ENCODE measurements at places on chromosomes 5 and 9.
A peak's percentile ranks its signal among the peaks of the same experiment; 100 is the strongest.

DNA sequence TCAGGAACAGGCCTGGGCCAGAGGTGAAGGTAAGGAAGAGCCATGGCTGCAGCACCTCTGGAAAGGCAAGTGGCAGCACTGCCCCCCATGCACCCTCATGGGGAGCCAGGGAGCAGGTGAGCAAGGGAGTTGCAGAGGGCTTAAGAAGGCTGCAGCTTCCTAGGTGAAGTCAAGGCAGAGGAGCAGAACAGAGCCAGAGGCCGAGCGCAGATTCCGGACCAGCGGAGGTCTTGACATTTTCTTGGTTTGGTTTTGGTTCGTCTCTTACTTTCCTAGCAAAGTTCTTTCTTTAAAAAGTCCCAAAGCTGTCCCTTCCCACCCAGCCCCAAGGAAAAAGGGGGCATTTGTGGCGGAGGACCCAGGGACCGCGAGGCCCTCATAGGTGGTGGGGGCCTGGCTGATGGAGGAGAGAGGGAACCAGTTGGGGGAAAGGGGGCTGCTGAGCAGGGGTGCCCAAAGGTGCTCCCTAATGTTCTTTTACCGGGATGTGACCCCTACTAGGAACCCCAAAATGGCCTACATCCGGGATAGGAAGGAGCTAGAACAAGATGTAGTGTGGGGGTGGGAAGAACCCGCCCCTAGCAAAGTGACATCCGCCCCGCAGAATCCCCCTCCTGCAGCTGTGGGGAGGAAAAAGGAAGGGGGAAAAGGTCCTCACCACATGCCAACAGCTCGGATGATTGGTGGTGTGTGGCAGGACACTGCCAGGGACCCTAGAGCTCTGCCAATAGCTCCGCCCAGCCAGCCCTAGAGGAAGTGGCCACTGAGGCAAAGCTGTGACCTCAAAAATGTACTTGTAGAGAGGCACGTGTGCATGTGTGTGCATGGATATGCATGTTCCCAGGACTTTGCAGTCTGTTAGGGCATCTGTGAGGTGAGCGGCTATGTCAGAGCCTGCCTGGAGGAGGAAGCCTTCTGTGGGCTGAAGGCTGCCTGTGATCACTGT, 914 bp upstream of the CD72 start:
- DNase-seq: peak; percentile 41

GRCh38 chr5:58276431-58276830, 183.5 kb downstream of the PLK2 start:
- no peak for DNase-seq

GRCh38 chr5:155126573-155126972, 113.0 kb downstream of the KIF4B start:
- no peak for DNase-seq

- no peak for DNase-seq
Measured at GRCh38 chr9:108049026-108049607, 559.5 kb upstream of the KLF4 start.

- DNase-seq: no peak
Measured at GRCh38 chr5:127834094-127834531, 130.9 kb downstream of the CCDC192 start.

DNA sequence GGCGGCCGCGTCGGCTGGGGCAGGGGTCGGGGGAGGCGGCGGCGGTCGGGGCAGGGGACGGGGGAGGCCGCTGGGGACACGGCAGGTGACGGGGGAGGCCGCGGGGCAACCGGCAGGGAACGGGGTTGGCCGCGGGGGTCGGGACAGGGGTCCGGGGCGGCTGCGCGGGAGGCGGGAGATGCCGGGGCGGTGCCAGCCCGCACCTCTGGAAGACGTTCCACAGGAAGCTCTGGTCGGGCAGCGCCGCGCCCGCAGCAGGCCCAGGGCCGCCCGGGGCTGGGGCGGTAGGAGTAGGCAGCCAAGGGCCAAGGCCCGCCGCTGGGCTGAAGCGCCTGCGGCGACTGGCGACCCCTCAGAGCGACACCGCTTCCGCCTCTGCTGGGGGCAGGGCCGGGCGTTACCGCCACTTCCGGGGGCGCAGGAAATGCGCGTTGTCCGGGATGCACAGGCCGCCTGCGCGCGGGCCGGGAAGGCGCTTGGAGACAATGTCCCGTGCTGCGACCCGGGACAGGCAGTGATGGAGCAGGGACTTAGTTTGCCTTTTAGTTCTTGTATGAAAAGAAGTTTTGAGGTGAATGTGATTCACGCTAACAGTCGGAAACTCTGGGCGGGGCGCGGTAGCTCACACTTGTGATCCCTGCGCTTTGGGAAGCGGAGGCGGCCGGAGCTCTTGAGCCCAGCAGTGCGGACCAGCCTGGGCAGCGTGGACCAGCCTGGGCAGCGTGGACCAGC, 110.0 kb upstream of the LPCAT1 start:
- DNase-seq: peak; percentile 74

- DNase-seq: no peak
Measured at GRCh38 chr9:111632695-111633388, 1.7 kb downstream of the DNAJC25 start.

- no peak for DNase-seq
Measured at GRCh38 chr5:7676455-7676854, 174.5 kb downstream of the CFAP90 start.

DNA sequence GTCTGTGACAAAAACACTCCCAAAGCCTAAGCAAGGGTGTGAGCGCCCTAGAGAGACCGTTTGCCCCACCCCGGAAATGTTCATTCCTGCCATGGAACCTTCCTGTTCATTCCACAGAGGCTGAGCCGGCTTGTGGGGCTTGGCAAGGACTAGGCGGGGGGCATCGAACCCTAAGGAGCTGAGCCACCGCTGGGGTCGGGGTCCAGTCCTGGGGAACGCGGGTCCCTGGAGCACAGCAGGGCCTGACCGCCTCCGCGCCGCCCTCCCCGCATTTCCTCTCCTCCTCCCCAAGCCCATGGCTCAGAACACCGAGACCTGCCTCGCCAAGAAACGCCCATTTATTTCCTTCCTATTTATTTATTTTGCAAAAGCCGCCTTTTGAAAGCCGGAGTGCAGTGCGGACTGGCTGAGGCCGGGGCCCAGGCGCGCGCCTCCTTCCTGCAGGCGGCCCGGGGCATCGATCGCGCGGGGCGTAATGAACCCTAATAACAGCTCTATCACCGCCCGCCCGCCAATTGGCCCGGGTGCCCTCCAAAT, 228.9 kb upstream of the IRX4 start:
- DNase-seq: no peak

DNA sequence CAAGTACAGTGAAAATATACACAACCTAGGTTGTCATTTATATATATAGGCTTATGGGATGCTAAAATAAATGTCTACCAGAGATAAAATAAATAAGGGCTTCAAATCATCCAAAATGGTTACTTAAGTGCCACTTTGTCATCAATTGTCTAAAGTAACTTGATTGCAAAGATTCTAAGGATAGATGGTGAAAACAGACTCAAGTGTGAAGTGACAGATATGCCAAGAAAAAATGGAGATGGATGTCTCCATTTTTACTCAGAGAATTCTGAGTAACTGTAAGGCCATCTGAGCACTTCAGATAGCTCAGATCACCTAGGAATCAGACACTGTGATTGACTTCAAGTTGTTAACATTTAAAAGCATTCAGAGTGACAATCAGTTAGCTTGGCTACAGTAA, 824.3 kb downstream of the PRELID2 start:
- no peak for DNase-seq

GRCh38 chr9:132975961-132976360, 2.5 kb upstream of the GFI1B start:
- DNase-seq: no peak

- DNase-seq: no peak
Measured at GRCh38 chr5:35369965-35370790, 139.9 kb upstream of the PRLR start.

GRCh38 chr5:19261879-19262278, 726.1 kb downstream of the CDH18 start:
- DNase-seq: no peak

GRCh38 chr5:171850324-171850947, 64.8 kb downstream of the SMIM23 start:
- no peak for DNase-seq

- DNase-seq: no peak
Measured at GRCh38 chr5:151214614-151215545, 9.0 kb downstream of the CCDC69 start.

DNA sequence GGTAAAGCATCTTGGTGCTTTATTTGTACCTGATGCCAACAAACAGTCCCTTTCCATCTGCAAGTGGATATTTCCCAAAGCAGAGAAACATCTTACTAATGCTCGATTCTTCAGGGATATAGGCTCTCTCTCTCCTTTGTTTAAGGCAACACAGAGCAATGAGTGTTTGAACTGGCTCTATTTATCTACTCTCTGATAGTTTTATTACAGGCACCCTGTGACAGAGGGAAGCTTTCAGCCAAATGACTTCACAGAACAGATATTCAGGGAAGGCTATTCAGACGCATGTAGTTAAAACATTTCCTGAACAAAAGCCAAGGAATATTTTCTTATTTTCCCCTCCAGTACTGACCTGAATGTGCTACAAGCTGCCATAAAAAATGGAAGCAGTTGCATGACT, 141.8 kb downstream of the YIPF5 start:
- no peak for DNase-seq

DNA sequence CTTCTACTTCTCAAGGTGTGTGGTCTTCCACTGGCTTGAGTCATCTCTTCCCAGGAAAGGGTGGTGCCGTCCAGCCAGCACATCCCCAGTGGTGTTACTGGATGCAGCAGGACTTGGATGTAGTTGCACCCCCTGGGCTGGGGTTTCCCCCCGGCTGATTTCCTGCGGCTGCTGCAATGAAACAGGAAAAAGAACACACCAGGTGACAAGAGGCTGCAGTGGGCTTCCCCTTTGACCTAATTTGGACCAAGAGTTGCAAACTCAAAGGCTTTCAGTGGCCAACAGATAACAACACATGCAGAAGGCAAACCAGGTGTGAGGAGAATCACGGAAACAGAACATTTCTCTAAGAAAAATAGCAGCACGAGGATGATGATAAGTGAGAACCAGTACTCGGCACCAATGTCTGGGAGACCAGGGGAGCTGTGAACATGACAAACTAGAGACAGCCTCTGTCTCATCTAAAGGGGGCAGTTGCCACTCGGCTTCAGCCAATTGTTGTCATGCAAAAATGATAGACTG, 83.7 kb downstream of the PDE6A start:
- peak; percentile 13 for DNase-seq

DNA sequence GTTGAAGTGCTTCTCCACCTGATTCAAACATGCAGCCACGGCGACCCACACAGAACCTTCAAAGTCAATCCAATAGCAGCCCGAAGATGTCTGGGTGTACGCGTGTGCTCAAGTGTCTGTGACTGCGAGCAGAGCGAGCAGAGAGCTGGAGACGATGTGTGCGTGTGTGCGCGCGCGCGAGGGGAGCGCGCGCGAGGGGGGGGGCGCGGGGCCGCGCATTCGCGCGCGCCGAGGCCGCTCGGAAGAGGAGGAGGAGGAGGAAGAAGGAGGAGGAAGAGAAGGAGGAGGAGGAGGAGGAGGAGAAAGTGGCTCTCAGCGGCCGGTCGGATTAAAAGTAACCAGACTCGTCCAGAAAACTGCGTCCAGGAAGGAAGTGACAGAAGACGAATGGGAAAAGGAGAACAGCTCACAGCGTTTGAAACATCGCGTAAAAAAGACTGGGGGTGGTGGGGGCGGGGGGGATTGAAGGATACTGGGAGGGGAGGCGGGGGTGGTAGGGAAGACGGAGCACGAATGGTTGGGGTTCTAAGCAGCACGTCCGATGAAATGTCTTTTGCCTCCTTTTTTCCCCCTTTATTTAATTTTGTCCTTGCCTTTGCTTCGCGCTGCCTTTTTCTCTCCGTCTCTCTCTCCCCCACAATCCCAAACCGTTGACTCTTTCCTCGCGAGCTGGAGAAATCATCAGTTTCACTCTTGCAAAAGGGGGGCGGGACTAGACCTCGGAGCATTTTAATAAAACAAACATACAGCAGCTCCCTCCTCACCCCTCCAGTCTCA, at the start of gene MEF2C:
Gene MEF2C, minus strand, starts transcription at position 126 of the 777 bp plus-strand sequence. CDS start 59,396 bp downstream, outside the sequence.
- DNase-seq: no peak

DNA sequence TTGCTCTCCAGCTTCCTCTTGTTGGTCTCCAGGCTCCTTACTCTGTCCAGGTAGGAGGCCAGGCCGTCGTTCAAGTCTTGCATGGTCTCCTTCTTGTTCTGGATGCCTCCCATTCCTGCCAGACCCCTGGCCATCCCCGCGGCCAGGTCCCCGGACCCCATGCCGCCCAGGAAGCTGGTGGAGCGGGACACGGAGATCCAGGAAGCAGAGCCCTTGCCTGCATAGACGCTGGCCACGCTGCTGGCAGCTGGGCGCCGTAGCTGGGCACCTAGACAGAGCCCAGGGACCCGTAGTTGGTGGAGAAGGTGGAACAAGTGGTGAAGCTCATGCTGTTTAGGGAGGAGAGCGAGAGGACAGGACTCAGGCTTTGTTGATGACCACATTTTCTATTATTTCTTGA, 1584.0 kb upstream of the ACO1 start:
- DNase-seq: no peak

- DNase-seq: no peak
Measured at GRCh38 chr5:78341440-78341839, 19.0 kb upstream of the SCAMP1 start.

DNA sequence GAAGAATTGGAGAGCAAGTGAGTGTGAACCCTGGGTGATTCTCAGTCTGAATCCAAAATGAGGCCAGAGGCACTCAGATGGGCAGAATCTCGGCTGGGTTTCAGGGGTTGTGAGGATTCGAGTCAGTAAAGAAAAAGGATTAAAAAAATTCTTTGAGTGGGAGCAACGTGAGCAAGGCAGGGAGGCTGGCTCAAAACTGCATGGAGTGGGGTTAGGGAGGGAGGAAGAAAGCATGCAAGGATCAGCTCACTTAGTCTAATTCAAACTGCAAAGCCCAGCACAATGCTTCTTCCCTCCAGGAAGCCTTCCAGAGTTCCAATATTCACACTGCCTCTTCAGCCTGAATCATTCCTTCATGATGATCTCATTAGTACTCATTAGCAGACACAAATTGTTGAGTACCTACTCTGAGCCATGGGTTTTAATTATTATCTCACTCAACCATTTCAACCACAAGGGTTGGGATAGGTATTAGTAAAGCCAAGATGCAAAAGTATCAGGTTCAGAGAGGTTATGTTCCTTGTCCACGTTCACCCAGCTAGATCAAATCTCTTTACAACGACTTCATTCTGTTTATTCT, 95.8 kb downstream of the BRINP1 start:
- no peak for DNase-seq

DNA sequence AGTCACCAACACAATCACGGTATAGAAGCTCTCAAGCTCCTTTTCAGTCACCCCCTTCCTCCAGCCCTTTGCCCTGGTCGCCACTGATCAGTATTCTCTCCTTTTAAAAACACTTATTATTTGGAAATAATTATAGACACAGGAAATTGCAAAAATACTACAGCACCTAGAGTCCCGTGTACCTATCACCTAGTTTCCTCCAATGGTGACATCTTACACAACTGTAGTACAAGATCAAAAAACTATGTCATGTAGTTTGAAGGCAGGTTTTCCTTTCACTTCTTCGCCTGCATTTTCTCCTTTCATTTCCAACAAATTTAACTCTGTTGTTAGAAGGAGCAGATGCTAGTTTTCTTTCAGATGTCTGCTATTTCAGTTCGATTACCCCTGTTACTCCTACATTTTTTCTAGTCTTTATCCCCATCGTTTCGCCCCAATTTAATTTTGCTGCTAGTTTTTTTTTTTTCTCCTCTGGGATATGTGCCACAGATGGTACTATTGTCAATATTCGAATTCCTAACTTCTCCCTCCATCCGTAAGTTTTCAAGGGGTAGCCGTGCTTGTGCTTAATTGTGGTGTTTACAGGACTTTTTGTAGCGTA, 612 bp upstream of the ATG10 start:
- DNase-seq: peak; percentile 4

- no peak for DNase-seq
Measured at GRCh38 chr5:68419637-68420452, 204.3 kb downstream of the PIK3R1 start.

- DNase-seq: no peak
Measured at GRCh38 chr5:33074548-33074947, 363.4 kb downstream of the NPR3 start.

- DNase-seq: no peak
Measured at GRCh38 chr5:66992547-66992946, 204.1 kb downstream of the CD180 start.
